ENCODE measurements at places on chromosomes 13 and 19. TPM values are rescaled to one million over a fixed set of nuclear protein-coding genes. Genes with fewer than 3 reads are reported as not detected.

Gene TICAM1
- not detected for total RNA-seq

Gene ZNF677
- 63.0 TPM for total RNA-seq

Gene SIAH3
- total RNA-seq = 1.2 TPM

Gene N4BP2L1
- total RNA-seq = 1.9 TPM
